ENCODE measurements at places on chromosomes 2 and 18.

DNA sequence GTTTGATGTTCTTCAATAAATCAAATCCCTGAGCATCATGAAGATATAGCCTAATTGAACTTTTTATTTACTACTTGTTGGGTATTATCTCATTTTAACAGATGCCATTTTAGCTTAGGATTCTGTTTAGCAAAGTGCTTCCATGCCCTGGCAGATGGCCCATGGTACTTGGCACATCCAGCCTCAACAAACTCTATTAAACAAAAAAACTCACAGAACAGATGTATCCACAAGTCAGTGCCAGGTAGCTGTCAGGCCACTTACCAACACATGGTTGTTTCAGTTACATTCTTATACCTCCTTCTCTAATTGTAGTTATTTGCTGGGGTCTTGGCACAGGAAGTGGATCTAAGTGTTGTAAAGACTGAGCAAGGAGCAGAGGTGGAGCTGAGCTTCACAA is 29.6 kb downstream of the GAD1 start:
- no peak for DNase-seq

- DNase-seq, result no peak
These were observed 64.9 kb downstream of the CDH2 start for GRCh38 chr18:28112056-28112470.

GRCh38 chr2:109636317-109636716 is 22.2 kb downstream of the SOWAHC start:
- no peak for DNase-seq

DNA sequence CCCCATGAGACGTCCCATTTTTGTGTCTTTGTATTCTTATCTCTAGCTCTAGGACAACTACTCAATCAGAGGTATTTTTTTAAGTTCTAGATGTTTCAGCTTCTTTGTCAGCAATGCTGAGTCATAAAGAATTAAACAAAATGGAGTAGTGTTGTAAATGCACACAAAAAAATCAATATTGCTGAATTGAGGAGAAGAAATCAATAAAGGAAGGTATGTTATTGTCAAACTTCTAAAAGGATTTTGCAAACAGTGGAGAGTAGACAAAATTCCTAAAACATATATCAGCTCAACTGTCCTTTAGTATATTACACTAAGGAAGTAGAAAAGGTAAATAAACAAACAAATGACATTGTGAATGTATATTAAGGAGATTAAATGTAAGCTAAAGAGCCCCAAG is 726.1 kb upstream of the NRXN1 start:
- no peak for DNase-seq

DNA sequence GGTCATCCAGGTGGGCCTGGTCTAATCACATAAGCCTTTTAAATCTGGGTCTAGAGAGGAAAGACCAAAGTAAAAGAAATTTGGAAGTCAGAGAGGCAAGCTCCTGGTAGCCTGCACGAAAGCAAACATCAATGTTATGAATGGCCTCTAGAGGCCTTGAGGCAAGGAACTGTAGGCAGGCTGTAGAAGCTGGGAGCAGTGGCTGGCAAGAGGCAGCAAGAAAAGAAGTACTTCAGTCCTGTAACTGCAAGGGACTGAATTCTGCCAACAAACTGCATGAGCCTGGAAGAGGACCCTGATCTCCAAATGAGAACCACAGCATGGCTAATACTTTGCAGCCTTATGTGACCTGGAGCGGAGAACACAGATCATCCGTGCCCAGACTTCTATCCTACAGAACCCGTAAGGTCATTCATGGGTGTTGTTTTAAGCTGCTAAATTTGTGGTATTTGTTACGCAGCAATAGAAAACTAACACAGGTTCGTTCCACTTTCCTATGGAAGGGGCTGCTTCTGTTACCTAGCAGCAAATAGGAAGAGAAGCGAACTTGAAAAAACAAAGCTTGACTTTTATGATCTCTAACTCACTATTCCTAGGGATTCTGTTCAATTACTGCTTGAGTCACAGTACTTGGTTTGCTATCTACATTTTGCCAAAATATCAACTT is 1.2 kb downstream of the IMMT start:
- DNase-seq, result no peak

GRCh38 chr2:223877721-223878410 is 40.5 kb upstream of the AP1S3 start:
- DNase-seq, result no peak

- DNase-seq, result no peak
These were observed 5.0 kb downstream of the SOWAHC start for GRCh38 chr2:109619032-109619615.

GRCh38 chr2:57876313-57876712 is 170.3 kb upstream of the VRK2 start:
- no peak for DNase-seq

- DNase-seq, result no peak
These were observed 40.5 kb downstream of the RBKS start for GRCh38 chr2:27849558-27850205.

DNA sequence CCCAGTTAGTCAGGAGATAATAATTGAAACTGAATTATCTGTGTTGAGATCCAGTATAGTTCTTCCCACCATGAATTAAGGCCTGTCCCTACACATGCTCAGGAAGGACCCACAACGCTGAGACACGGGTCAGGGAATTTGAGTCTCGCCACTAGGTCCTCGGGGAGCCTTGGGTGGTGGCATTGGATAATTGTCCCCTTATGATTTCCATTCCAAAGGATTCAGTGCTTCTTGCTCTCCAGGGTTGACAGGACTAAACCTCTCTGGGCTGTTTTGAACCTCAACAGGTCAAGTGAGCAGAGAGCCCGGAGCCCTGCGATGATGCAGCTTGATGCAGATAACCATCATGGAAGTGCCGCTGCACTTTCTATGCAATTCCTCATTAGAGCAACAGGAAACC is 253.7 kb upstream of the PXDN start:
- no peak for DNase-seq

DNA sequence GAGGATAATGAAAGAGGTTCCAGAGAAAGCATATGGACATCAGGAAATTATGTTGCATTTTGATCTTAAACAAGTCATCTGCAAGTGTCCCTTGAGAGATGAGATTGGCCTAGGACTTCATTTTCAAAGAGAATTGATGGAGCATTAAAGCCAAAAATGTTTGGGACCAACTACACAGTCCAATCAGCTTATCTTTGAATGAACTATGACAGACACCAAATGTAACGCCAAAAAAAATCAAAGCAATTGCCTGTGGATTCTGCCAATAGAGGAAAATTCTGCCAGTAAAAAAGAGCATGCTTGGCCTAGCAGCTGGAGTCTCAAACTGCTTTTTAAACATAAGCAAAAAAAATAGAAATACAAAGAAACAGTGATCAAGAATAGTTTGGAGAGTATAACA is 594.5 kb upstream of the CHAC2 start:
- DNase-seq, result no peak

DNA sequence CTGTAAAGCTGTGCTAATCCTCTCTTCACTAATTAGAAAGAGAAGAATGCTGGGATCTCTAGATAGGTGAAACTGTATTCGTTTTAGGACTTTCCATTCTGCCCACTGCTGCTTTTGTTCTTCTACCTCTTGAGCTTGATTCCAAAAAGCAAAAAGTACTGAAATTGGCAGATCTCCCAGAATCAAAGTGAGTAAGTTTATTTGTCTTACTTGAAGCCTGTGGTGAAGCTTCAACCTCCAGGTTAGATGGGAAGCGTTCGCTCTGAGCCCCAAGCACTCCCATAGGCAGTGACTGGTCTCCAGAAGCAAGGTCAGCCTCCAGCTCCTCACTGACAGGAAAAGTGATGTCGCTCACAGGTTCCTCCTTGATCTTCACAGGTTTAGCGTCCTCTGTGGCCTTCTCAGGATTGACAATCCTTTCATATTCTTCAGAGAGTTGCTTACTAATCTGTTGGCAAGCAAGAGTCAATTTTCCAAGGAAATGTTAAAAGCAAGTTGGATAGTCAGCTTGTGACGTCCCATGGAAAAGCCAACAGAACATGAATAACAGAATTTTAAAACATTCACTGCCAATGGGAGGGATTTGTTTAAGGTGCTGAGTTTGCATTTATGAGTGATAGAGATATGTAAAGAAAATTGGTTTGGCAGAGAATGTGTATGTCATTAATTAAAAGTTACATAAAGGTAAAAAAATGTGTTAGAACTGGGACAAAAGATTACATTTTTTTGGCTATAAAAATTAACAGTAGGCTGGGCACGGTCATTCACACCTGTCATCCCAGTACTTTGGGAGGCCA is 8.1 kb downstream of the SUPT7L start:
- DNase-seq, result no peak

- DNase-seq, result no peak
These were observed 116.1 kb downstream of the ATL2 start for GRCh38 chr2:38260972-38261371.

DNA sequence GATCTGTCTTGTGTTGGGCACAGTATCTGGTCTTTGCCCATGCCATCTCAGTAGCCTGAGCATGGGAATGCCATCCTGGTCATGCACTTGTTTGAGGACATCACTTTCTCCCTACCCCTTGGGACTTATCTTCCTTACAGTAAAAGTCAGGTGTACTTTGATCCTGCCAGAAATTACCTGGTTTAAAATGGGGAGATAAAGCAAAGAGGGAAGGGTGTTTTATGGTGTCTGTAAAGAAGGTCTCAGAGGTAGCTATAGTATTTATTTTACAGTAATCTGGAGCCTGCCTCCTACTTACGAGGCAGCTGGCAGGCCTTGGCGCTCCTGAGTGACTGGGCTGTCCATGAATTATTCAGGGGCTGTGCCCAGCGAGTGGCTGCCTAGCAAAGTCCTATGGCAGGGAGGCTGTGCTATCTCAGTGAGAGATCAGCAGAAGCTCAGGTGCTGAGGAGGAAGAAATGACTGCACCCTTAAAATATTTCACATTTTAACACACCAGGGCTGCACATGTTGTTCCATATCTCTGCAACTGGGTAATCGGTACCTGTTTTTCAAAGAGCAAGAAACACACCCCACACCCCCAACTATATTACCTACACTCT is 93.9 kb downstream of the SPTBN1 start:
- DNase-seq, result no peak

DNA sequence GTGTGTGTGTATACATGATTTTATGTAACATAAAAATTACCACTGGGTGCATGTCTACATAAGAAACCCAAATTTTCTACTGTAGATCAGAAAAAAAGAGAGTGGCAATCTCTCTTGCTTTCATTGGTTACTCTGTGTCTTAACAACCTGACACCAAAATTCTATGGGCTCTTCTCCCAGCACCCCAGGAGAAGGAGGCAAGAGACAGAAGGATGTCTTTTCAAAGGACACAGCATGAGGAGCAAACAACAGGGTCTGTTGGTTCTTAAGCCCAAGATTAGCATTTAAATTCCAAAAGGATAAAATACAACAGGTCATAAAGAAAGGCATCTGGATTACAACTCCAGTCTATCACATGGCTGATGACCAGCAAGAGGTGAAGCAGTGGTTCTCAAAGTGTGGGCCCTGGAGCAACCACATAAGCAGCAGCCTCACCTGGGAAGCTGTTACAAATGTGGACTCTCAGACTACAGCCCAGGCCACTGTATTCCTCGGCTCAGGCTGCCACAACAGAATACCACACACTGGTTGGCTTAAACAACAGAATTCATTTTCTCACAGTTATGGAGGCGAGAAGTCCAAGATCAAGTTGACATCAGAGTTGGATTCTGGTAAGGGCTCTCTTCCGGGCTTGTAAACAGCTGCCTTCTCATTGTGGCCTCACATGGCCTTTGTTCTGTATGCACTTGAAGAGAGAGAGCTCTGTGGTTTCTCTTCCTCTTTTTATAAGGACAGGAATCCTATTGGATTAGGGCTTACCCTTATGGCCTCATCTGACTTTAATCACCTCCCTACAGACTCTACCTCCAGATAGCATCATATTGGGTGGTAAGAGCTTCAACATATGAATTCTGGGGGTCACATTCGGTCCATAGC is 79.8 kb upstream of the RNF152 start:
- no peak for DNase-seq

DNA sequence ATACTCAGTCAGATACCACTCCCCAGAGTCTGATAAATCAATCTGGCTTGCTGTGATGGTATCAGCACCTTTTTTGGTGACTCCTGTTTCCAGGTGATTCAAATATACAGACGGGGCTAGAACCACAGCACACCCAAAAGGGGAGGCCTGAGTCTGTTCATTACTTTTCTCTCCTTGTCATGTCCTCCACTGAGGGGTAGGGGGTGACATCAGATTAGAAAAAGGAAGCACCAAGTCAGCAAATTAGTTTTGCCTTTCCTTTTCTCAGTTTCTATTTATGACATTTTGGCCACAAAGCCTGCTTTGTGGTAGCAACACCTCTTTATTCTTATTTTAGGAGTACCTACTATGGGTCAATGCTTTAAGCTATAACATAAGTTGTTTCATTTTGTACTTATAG is 127.4 kb downstream of the CCDC102B start:
- no peak for DNase-seq

- DNase-seq, result no peak
These were observed 9.6 kb downstream of the TRIM54 start for GRCh38 chr2:27291865-27292264.

GRCh38 chr18:56873441-56874140 is 222.4 kb downstream of the WDR7 start:
- DNase-seq, result no peak

GRCh38 chr2:41116106-41116797 is 664.4 kb upstream of the SLC8A1 start:
- DNase-seq, result no peak
